Activated naive CD4-positive, alpha-beta T cell (primary cell): ENCODE measurements at places on chromosomes 3 and 15.

DNA sequence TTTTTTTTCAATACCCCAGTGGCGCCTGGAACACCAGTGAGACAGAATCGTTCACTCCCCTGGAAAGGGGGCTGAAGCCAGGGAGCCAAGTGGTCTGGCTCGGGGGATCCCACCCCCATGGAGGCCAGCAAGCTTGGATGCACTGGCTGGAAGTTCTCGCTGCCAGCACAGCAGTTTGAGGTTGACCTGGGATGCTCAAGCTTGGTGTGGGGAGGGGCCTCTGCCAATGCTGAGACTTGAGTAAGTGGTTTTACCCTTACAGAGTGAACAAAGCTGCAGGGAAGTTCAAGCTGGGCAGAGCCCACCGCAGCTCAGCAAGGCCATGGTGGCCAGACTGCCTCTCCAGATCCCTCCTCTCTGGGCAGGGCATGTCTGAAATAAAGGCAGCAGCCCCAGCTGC lies 276.2 kb upstream of the CNTN6 start:
- DNase-seq, result no peak

- no peak for DNase-seq
Measured at GRCh38 chr15:88447206-88447605, 20.0 kb downstream of the MRPL46 start.

DNA sequence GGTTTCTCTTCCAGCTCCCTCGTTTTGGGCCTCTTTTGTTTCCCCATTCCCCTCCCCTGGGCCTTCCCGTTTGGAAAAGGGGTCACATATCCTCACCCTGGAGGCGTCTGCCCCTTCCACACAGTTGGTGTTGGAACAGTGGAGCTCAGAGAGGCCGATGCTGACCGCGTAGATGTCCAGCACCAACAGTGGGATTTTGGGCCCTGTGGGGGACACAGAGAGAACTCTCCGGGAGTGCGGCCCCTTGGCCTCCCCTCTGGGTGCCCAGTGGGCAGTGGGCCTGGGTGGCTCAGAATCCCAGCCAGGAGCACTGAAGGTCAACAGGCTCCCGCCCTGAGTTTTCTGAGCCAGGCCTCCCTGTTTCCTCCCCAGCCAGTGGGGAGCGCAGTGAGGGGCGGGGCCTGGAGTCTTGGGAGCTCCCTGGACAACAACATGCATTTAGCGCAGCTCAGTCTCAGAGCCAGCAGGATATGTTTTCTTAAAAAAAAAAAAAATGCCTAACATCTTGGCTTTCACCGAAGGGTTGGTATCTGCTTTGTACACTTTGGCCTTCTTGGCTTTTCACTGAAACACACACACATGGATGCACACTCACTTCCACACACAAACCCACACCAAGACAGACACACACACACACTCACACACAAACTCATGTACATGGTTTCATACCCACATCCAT lies 670 bp upstream of the ISLR start:
- DNase-seq, result no peak

GRCh38 chr3:52046902-52047239 lies 9.5 kb downstream of the DUSP7 start:
- DNase-seq, result no peak

GRCh38 chr15:50112488-50113186 lies 6.4 kb downstream of the ATP8B4 start:
- no peak for DNase-seq
